ENCODE measurements at places on chromosomes 13 and 19.

DNA sequence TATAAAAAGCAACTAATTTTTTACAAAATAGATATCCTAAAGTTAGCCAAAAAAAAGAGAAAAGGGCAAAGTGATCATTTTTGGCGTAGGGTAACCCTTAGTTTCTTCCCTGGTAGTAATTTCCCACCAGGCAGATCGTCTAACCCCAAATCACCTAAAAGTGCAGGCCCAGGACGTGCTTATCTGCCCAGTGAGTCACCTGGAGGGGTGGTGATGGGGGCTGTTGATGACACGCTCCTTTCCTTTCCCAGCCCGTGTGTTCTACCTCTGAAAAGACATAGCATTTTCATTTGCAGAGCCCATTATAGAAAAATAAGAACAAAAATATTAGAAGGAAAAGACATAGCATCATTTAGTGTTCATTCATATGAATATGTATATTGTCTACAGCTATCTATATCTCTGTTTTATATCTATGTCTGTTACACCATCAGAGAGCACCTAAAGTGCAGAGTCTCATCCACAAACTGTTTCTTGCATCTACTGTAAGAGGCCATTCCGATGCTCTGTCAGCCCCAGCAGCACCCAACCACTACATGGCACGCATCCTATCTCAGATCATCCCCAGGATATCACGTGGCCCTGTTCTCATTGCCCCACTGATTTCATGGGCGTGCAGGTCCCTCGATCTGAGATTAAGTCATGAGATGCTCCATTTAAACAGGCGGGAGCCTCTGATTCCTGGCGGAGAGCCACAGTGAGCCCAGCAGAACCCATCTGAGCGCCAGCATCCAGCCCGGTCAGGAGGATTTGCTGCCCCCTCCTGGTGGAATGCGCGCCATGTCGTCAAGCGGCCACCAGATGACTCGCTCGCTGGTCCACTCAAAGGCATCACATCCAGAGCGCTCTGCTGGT is 8.5 kb upstream of the LILRB3 start:
- DNase-seq, result peak; percentile 84

- no peak for DNase-seq
These were observed 56.9 kb downstream of the STK24 start for GRCh38 chr13:98519976-98520375.

DNA sequence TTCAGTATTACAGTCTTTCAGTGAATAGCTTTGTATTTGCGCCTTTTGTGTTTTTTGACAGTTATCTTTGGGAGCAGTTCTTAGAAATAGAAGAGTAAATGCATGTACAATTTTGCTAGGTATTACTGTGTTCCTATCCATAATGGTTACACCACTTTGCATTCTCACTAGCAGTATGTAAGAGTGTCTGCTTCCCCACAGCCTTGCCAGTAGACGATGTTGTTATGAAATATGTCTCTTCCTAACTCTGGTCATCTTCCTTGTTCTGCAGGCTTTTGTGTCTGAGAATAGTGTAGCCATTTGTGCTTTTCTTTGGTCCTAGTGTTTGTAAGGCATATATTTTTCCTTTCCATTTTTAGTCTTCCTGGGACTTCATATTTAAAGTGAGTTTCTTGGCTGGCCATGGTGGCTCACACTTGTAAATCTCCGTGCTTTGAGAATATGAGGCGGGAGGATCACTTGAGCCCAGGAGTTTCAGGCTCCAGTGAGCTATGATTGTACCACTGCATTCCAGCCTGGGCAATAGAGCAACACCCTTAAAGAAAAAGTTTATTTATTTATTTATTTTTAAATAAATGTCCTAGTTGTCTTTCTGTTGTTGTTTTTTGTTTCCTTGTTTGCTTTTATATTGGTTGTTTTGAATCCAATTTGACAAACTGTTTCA is 140.3 kb downstream of the PDS5B start:
- DNase-seq, result no peak

GRCh38 chr13:21333186-21333585 is 125.9 kb downstream of the ZDHHC20 start:
- DNase-seq, result no peak

DNA sequence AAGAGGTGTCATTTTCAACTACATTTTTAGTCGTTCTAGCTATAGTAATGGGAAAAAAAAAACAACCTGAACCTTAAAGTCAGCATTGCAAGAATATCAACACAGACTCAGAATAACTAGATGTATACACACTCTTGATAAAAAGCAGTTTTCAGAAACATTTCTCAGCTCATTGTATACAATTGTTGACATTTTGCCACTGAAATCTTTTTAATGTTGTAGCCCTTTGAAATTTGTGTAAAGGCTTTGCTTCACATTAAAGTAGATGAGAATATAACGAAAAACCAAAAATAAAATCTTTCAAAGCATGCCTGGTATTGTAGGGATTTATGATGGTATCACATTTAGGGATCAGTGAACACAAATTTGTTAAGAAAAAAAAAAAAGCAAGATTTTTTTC is 87.2 kb upstream of the SLC10A2 start:
- DNase-seq, result no peak

DNA sequence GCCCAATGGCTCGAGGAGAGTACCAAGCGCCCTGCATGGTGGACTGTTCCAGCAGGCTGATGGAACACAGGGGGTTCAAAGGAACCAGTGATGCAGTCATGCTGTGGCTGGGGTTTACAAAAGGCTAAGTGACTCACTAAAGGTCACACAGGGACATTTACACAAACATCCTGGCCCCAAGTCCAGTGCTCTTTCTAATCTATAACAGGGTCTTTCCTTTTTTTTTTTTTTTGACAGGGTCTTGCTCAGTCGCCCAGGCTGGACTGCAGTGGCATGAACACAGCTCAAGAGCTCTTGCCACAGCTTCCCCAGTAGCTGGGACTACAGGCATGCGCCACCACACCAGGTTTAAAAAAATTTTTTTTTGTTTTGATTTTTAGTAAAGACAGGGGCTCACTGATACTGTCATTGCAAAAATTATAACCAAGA is 2.8 kb upstream of the SLC25A15 start:
- no peak for DNase-seq

DNA sequence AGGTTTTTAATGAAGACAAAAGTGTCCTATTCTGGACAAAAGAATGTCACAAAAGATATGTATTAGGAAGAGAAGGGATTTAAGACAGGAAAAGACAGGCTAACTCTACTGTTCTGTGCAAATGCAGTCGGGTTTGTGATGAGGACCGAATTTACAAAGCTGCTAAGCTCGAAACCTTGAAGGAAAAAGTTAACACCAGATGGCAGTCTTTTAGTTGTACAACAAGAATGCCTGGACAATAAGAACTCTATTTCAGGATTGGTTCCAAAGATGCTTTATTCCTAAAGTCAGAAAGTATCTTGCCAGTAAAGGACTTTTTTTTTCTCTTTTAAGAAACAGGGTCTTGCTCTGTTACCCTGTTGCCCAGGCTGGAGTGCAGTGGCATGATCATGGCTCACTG is 51.1 kb downstream of the HS6ST3 start:
- DNase-seq, result no peak

- DNase-seq, result no peak
These were observed 233.9 kb downstream of the ZIC5 start for GRCh38 chr13:99737481-99738245.

DNA sequence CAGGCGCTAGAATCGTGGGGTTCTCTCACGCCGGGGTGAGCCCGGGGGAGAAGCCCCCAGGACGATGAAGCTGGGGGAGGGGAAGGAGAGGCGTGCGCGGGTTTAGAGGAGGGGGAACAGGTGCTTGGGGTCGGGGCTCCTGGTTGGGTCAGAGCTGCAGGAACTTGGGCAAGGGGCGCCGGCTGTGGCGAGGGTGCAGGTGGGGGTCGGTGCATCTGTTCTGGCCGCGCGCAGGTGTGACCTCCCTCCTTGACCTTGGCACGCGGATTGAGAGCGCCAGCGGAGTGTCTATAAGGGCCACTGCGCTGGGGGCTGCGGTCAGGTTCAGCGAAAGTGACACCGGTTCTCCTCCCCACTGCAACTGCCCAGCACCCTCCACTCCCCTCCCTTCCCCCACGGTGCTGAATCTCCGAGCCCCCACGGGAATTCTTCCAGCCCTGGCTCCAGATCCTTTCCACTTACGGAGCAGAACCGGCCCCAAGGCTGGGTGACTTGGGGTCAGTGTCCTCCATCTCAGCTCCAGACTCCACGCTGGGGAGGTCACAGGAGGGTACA is 618 bp downstream of the TMEM38A start:
- no peak for DNase-seq

- peak; percentile 69 for DNase-seq
These were observed 53.8 kb downstream of the EPS15L1 start for GRCh38 chr19:16417660-16418596.

- DNase-seq, result no peak
These were observed 9.8 kb upstream of the C1QTNF9 start for GRCh38 chr13:24299488-24300114.

GRCh38 chr19:17522988-17523872 is 11.8 kb downstream of the PGLS start:
- DNase-seq, result peak; percentile 43

DNA sequence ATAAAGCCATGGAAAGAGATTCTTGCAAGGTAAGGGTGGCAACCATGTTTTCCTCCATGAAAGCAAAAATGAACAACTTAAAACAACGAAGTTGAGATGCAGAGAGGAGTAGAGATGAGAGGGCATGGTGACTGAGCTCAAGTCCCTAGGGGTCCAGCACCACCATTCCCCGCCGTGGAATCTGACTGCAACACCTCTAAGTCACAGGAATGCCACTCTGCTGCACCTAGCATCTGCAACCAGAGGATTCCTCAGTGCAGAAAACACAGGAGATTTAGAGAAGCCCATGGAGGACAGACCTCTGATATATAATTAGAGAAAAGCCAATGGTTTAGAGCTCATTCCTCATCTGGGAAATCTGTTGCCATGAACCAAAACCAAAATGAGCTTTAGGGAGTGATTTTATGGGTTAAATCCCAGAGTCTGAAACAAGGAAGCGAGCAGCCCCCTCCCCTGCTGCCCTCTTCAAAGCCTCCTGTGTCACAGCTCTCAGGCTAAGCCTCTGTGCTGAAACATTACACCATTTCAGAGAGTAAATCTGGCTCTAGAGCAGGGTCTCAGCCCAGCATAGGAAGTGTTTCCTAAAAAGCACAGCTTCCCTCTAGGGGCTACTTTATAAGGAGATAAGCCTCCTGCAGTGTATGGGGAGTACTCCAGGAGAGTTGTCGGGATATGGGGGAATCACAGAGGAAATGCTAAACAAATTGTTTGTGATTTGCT is 1043.6 kb downstream of the UQCRFS1 start:
- no peak for DNase-seq

GRCh38 chr19:5825178-5825577 is 14.3 kb downstream of the FUT6 start:
- DNase-seq, result no peak

DNA sequence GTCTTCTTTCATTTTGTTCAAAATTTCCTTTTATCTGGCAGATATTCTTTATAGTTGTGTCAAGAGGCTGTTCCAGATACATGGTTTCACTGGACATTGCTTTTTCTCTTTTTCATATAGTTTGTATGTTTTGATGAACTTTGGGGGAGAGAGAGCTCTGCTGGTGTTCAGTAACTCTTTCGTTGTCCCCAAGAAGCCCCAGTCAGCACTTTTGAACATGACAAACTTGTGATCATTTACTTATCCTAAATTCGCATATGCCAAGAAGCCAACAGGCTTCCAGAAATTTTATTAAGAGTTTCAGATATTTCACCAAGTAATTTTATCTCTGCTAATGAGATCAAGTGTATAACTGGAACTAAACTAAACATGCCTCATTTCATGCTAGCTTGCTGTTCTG is 275.8 kb upstream of the GPC6 start:
- DNase-seq, result no peak

- no peak for DNase-seq
These were observed 31.3 kb upstream of the STARD13 start for GRCh38 chr13:33316890-33317289.

GRCh38 chr19:54013866-54014265 is 22.4 kb downstream of the CACNG6 start:
- DNase-seq, result no peak

- DNase-seq, result no peak
These were observed 18.3 kb downstream of the MAST1 start for GRCh38 chr19:12856653-12857052.

- DNase-seq, result no peak
These were observed 208.3 kb upstream of the STARD13 start for GRCh38 chr13:33493672-33494365.

DNA sequence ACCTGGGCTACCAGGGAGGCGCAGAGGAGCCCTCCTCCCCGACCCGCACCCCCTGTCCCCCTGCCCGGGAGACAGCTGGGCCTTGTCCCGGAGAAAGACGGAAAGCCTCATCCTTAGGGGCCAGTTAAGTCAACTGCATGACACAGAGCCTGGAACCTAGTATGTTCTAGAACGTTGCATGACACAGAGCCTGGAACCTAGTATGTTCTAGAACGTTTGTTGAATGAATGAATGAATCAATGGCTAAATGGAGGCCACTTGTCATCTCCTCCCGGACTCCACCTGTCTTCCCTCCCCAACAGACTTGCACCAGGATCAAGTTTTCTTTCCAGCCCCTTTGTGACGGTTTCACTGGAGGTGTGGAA is 706 bp downstream of the SERP2 start:
- DNase-seq, result no peak

GRCh38 chr19:35088131-35088913 is 27.3 kb upstream of the FXYD3 start:
- DNase-seq, result no peak

- no peak for DNase-seq
These were observed 142.0 kb upstream of the TSHZ3 start for GRCh38 chr19:31491242-31491641.

DNA sequence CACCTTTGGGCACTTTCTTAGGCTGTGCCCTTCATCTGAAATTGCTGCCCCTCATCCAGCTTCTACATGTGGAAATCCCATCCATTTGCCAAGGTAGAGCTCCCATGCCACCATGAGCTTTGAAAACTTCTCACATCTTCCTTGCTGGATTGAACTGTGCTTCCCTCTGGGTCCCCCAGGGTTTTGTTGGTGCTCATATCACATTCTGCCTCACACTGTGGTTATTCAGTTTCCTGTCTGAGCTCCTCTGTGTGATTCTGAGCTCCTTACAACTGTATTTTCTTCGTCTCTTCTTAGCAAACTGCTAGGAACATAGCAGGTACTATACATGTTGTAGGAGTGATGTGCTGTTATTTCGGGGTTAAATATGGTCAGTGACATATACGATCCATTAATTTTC is 74.9 kb upstream of the KL start:
- no peak for DNase-seq

DNA sequence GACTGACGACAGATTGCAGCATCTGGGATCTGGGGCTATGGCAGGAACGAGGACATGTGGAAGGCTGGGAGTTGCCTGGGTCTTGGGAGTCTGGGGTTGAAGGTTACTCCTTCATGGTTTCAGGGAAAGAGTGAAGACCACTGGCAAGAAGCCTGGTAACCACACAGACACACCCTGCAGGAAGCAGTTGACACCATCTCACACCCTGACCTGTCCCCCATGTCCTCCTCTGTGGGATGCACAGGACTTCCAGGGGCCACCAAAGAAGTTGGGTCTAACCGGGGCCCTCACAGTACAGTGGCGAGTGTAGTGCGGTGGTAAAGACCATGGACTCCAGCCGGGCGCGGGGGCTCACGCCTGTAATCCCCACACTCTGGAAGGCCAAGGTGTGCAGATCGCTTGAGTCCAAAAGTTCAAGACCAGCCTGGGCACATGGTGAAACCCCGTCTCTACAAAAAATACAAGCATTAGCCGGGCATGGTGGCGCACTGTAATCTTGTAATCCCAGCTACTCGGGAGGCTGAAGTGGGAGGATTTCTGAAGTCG is 10.6 kb upstream of the FFAR2 start:
- no peak for DNase-seq

Data from CD4-positive, alpha-beta T cell treated with Interleukin-15 for 4 hours (primary cell).